ENCODE measurements at places on chromosomes 13 and 19.

GRCh38 chr19:34189199-34189916 lies 17.1 kb downstream of the LSM14A start:
- no peak for DNase-seq

GRCh38 chr13:73596382-73596781 lies 537.6 kb downstream of the KLF5 start:
- no peak for DNase-seq

DNA sequence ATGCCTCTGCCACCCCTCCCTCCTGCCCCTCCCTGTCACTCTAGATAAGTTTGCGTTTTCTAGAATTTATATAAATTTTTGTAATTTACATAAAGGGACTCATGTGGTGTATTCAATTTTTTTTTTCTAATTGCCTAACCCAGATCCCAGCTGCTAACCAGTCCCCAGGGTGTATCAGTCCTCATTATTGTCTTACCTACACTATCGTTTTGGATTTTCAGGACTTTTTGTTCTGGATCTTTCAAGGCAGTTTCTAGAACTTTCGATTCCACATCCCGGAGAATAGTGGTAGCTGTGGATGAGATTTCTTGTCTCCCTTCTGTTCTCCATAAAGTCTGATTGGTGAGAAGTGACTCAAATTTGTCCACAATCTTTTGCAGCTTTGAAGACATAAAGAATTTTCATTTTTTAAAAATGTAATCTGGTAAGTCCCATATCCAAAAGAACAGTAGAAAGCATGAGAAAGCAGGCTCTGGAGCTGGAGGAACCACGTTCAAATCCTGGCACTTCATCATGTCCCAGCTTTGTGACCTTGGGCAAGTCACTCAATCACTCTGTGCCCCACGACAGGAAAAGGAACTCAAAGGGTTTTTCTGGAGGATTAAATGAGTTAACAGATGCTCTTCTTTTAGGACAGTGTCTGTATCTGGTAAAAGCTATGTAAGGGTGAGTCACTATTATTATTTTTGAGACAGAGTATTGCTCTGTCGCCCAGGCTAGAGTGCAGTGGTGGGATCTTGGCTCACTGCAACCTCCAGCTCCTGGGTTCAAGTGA lies 19.7 kb downstream of the ADGRE3 start:
- no peak for DNase-seq

- no peak for DNase-seq
Observed at GRCh38 chr19:6766357-6767080, 716 bp downstream of the SH2D3A start.

- DNase-seq = no peak
Observed at GRCh38 chr13:30742901-30743300, 7.6 kb downstream of the ALOX5AP start.

- peak; percentile 64 for DNase-seq
Observed at GRCh38 chr13:28100150-28101121, at the start of gene FLT3. TSS of gene FLT3 (minus strand) at chr13:28100576. CDS start at chr13:28100510, 66 bp downstream.

GRCh38 chr13:51834581-51835171 lies 10.3 kb downstream of the TMEM272 start:
- DNase-seq = peak; percentile 19

DNA sequence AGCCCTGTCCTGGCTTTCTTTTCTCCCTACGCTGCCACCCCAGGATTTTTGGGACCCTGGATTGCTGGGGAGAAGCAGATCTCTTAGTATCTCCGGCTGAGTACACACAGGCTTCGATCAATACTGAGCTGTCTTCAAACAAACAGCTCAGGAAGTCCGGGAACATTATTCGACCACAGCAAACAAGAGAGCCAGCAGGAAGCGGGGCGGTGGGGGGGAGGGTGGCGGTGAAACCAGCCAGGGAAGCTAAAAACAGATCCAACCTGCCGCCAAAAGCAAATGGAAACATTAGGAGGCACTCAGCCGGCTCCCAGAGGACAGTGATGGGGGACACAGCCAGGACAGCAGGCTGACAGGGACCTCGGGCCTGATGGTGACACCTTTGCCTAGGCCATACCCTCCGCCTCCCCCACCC lies 12.2 kb upstream of the BCAM start:
- no peak for DNase-seq

DNA sequence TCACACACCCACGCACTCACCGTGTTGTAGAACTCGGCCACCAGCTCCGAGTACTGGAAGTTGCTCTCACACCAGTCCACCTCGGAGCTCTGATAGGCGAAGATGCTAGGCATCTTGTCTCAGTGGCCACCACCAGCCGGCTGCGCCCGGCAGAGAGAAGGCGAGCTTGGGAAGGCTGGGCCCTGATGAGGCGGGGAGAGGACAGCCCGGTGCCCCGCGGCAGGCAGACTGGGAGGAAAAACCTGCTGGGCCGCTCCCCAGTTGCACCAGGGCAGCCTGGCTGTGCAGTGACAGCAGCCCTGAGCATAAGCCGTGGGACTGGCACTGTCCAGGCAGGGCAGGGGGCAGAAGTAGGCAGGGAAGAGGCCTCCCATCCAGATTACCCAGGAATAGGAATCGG lies at the start of gene ACER1:
TSS of gene ACER1 (minus strand) at position 174 of the 400 bp plus-strand sequence. CDS start at position 113, 61 bp downstream.
- DNase-seq = no peak

DNA sequence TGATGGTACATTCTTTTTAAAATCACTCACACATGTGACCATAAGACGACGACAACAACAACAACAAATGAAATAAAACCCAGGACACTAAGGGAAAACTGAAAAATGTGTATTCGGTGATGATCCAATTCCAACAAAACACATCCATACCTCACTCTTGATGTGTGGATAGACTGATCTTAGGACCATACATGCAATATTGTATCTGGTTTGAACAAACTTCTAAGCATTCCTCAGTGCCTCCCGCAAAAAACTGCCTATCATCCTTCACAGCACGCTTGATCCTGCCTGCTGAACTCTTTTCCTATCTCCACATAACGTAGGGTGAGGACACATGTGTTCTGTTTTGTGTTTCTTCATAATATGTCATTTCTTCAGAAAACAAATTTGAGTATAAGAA lies 415.2 kb downstream of the KCTD12 start:
- DNase-seq = no peak

GRCh38 chr13:111632906-111633305 lies 312.5 kb downstream of the TEX29 start:
- DNase-seq = no peak

GRCh38 chr19:41641879-41642485 lies 15.1 kb upstream of the CEACAM4 start:
- peak; percentile 66 for DNase-seq

GRCh38 chr13:40477623-40478608 lies 188.5 kb downstream of the FOXO1 start:
- DNase-seq = no peak

GRCh38 chr13:46329624-46330023 lies 57.4 kb downstream of the RUBCNL start:
- no peak for DNase-seq

- no peak for DNase-seq
Observed at GRCh38 chr13:51697181-51697580, 106.8 kb downstream of the DHRS12 start.

DNA sequence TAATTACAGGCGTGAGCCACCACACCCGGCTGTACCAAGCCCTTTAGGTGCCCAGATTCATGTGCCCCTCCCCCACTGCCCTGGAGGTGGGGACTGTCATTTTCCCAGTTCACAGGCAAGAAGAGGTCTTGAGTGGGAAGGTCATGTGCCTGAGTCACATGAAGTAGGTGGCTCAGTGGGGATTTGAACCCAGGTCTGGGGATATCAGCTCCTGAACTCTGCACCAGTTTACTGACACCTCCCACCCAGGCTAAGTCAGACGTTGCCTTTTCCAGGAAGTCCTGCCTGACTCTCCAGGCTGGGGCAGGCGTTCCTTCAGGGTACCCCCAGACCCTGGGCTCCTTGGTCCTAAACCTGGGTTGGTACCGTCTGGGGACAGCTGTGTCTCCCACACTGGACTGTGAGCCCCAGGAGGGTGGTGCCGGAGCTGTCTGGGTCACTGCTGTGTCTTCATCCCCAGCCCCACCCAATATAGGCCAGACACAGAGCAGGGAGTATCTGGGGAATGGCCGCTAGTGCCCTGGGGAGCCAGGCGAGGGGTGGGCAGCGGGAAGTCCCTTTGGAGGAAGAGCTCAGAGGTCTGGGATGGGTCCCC lies 8.6 kb downstream of the VASP start:
- no peak for DNase-seq

GRCh38 chr13:59754411-59754810 lies 409.3 kb downstream of the DIAPH3 start:
- DNase-seq = no peak

- no peak for DNase-seq
Observed at GRCh38 chr19:46935066-46935663, 74.4 kb downstream of the ARHGAP35 start.

GRCh38 chr13:36915106-36915505 lies 4.9 kb downstream of the SMAD9 start:
- no peak for DNase-seq

DNA sequence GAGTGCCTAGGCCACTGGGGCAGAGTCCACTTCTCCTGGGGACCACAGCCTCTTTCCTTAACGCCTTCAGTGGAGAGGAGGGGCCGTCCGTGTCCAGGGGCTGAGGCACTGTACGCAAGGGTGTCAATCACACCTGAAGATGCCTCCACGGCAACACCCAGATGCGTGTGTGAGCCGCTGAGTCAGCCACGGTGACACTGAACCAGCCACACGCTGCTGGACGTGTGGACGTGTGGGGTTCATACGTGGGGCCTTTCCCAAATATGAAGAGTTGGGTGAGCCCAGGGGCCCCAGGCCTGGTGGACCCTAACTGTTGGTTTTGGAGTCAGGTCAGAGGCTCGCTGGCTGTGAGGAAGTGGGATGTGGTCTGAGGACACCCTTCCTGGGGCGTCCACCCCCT lies 51.6 kb downstream of the TMEM255B start:
- DNase-seq = no peak

- no peak for DNase-seq
Observed at GRCh38 chr13:25971047-25971446, 80.8 kb downstream of the SHISA2 start.

GRCh38 chr19:29809795-29810503 lies 1.8 kb upstream of the CCNE1 start:
- no peak for DNase-seq

GRCh38 chr19:30851646-30852045 lies 479.5 kb downstream of the ZNF536 start:
- DNase-seq = no peak

DNA sequence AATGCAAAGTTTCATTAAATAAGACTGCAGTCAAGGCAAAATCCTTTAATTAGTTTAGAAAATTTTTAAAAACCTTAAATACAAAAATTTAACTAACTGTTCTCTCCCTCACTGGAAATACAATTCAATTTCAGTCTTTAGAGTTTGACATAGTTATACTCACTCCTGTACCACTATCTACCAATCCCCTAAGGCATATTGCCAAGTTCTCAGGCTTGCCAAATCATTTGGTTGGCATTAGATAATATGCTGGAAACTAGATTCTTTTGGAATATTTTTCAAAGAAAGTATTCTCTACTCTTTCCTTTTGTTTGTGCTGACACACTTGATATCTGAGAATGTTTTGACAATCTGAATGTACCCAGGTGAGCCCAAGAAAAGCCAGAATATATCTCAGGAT lies 77.2 kb downstream of the TSC22D1 start:
- no peak for DNase-seq

Measured in activated T-cell treated with anti-CD3 and anti-CD28 coated beads, Interleukin-2, amount 50 U/mL, for 24 hours (primary cell).